ENCODE measurements at places on chromosomes 5 and 9. TPM values are rescaled to one million over a fixed set of nuclear protein-coding genes. Genes with fewer than 3 reads are reported as not detected.

HMCN2 gene
- not detected for total RNA-seq

ITGA2 gene
- 16.6 TPM for total RNA-seq

TAF11L10 gene
- total RNA-seq: not detected

N4BP3 gene
- 1.1 TPM for total RNA-seq

KIF12 gene
- 2.3 TPM for total RNA-seq

TLN1 gene
- total RNA-seq: 138 TPM

SEMA5A gene
- total RNA-seq: not detected

FPGS gene
- 54.0 TPM for total RNA-seq

SLC25A2 gene
- not detected for total RNA-seq

MARCOL gene
- total RNA-seq: not detected

EPB41L4B gene
- total RNA-seq: 14.6 TPM

UBTD2 gene
- 14.1 TPM for total RNA-seq

DNAI1 gene
- not detected for total RNA-seq

GARIN3 gene
- total RNA-seq: not detected

PCDHGA10 gene
- total RNA-seq: not detected

LMX1B gene
- total RNA-seq: 0.67 TPM

PDE8B gene
- total RNA-seq: 1.1 TPM

PCDHB8 gene
- total RNA-seq: 0.39 TPM

HAVCR2 gene
- 0.20 TPM for total RNA-seq

STPG3 gene
- not detected for total RNA-seq

CA9 gene
- 6.6 TPM for total RNA-seq

CTXN3 gene
- total RNA-seq: not detected

GFRA3 gene
- 0.11 TPM for total RNA-seq

GABRB2 gene
- total RNA-seq: not detected

AMBP gene
- 6.1 TPM for total RNA-seq

MZB1 gene
- not detected for total RNA-seq

DEPDC1B gene
- total RNA-seq: 17.4 TPM

C5orf15 gene
- total RNA-seq: 58.6 TPM

ADAMTS2 gene
- total RNA-seq: 0.07 TPM

CDH9 gene
- not detected for total RNA-seq

GABRA1 gene
- not detected for total RNA-seq

DAP gene
- total RNA-seq: 55.5 TPM

FAM200C gene
- 2.3 TPM for total RNA-seq

HRCT1 gene
- total RNA-seq: not detected

PCDHB14 gene
- 0.13 TPM for total RNA-seq

PDGFRB gene
- 0.13 TPM for total RNA-seq

CLIC3 gene
- 3.7 TPM for total RNA-seq

NEUROG1 gene
- not detected for total RNA-seq

All from A549 treated with ZK216348 at 1 μM for 4 hours (cell line).